MV-4-11 (cell line): ENCODE measurements at places on chromosomes 7 and 10.

- no peak for DNase-seq
Observed at GRCh38 chr10:98453729-98454128, 7.0 kb upstream of the HPS1 start.

DNA sequence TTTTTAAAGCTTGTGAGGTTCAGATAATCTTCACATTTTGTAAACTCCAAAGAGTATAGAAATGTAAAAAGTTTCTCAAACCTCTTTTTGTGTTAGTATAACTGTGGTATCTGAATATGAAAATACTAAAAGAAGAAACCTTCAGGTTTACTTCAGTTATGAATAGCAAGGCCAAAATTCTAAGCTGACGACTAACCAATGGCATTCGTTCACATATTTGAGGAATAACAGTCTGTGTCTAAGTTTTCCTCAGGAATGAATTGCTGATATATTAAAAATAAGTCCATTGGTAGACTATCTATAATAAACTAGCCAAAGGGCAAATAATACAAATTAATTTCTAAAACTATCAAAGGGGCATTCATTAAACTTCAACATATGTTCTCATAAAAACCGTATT is 206.0 kb downstream of the CXCL12 start:
- DNase-seq = no peak

GRCh38 chr10:18312374-18313139 is 172.3 kb downstream of the CACNB2 start:
- DNase-seq = peak; percentile 51

DNA sequence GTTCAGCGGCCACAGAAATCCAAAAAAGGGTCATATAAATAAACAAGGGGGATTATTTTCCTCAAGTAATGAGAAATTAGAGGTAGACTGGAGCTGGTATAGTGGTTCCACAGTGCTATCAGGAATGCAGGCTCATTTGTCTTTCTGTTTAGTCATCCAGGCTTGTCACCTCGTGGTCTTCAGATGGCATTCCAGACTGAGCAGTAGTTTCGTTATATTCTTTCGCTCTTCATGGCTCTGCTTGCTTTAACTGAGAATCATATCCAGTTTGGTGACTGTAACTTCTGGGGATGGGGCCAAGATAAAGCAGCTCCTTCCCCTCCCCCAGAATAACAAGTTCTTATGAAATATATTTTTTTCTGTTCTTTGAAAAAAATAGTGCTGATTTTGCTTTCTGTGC is 9.5 kb downstream of the ANKIB1 start:
- no peak for DNase-seq

DNA sequence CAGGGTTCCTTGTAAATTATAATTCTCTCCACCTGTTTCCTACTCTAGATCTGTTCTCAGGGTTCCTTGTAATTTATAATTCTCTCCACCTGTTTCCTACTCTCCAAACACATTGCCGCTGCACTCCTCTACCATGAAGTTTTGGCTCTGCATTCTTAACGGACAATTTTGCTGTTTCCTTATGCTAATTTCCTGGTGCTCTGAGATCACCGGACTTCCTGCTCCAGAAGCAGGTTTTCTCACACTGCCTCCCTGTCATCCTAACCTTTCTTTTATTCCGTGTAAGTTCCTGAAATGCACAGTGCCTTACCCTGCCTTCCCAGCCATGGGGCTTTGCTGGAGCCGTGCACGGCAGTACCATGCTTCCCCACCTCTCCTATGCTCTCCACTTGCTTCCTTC is 256.8 kb downstream of the PLXNA4 start:
- no peak for DNase-seq

DNA sequence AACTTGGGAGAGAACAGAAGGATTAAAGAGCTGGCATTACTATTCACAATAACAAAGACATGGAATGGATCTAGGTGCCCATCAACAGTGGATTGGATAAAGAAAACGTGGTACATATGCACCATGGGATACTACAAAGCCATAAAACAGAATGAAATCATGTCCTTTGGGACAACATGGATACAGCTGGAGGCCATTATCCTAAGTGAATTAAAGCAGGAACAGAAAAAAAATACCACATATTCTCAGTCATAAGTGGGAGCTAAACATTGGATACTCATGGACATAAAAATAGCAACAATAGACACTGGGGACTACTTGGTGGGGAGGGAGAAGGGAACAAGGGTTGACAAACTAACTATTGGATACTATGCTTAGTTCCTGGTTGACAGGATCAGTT is 133.2 kb upstream of the ITGB1 start:
- no peak for DNase-seq

- no peak for DNase-seq
Observed at GRCh38 chr10:32332299-32332750, 14.6 kb downstream of the EPC1 start.
